ENCODE measurements at places on chromosomes 12 and 14.
A peak's percentile ranks its signal among the peaks of the same experiment; 100 is the strongest.

DNA sequence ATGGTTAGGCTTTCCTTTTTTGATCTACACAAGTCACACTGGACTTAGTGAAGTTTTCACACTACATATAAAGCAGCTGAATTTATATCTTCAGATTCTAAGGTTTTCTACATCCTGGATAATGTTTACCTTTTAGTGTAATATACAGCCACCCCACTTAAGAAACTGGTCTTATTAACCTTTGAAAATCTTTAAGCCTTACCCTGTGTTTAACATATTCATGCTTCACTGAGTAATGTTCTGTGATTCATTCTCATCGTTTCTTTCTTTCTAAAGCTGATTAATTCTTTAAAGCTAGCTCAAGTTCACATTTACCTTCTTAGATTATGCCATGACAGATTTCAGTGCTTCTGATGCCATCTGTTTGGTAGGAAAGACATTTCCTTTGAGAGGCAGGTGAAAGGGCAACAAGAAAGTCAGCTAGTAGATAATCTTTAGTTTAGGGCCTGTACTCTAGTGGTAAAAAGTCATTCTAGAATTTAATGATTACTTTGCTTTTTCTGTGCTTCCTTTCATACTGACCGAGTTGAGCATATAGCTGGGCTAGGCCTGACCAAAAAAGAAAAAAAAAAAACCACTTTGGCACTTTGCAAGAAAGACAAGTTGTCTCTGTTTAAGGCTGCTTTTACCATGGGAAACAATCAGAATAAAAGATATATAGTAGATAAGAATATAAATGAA lies 690.9 kb upstream of the FBXO33 start:
- DNase-seq, result peak; percentile 65

DNA sequence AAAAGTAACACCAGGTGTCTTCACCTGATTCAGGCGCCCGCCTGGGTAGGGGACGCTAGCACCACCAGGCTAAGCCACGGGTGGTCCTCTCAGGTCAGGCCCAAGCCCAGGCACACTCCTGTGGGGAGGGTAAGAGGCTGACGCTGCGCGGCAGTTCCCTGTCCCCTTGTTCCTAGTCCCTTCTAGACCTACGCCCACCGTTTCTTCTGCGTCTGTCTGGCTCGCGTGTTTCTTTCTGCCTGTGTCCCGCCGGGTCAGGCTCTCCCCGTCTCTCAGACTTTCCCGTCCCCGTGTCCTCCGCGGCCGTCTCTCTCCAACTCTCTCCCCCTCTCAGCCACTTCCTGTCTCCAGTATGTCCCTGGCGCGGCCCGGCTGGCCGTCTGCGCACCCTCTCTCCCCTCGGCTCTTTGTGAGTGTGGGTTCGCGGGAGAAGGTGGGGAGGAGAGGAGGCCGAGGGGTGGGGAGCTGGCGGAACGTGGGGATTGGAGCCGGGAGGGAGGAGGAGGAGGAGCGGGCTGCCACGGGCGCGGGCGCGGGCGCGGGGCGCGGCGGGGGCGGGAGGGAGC lies 3.1 kb upstream of the TNS2 start:
- peak; percentile 92 for DNase-seq

DNA sequence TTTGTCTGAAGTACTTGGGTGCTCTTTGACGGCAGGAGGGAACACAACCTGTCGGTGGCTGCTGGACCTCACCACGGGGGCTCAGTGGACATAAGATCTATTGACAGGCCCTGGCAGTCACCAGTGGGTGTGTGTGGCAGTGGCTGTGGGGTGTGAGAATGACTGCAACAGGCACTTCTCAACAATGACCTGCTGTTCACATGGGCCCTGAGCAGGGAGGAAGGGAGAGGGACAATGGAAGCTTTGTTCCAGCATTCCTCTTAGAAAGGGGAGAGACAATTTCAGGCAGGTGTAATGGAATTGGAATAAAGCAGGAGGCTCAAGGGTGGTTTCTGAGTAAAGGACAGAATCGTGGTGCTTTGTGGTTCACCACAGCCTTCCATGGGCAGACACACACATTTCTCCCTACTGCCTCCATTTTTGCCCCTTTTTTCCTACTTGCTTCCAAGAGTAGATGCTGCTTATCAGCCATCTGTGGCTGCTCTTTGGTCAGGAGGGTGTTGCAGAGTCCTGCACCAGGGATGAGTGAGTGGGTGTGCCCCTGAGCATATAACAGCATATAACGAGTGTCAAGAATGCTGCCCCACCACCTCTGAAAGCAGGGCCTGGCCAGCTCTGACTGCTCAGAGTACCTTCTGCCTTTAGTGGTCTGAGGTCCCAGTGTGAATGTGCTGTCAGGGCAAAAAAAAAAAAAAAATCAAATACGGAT lies 267.7 kb downstream of the RASSF9 start:
- peak; percentile 4 for DNase-seq

DNA sequence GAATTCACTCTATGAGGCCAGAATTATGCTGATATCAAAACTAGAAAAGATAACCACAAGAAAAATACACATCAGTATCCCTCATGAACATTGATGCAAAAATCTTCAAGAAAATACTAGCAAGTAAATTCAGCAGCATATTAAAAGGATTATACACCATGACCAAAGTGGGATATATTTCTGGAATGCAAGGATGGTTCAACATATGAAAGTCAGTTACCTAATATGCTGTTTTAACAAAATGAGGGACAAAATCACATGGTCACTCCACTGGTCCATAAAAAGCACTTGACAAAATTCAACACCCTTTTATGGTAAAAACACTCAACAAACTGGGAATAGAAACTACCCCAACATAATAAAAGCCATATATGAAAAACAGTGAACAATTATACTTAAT lies 40.3 kb downstream of the TECPR2 start:
- DNase-seq, result no peak

GRCh38 chr12:62192903-62193250 lies 67.3 kb upstream of the USP15 start:
- no peak for DNase-seq

- DNase-seq, result peak; percentile 25
Measured at GRCh38 chr12:16581416-16581815, 24.5 kb downstream of the LMO3 start.

DNA sequence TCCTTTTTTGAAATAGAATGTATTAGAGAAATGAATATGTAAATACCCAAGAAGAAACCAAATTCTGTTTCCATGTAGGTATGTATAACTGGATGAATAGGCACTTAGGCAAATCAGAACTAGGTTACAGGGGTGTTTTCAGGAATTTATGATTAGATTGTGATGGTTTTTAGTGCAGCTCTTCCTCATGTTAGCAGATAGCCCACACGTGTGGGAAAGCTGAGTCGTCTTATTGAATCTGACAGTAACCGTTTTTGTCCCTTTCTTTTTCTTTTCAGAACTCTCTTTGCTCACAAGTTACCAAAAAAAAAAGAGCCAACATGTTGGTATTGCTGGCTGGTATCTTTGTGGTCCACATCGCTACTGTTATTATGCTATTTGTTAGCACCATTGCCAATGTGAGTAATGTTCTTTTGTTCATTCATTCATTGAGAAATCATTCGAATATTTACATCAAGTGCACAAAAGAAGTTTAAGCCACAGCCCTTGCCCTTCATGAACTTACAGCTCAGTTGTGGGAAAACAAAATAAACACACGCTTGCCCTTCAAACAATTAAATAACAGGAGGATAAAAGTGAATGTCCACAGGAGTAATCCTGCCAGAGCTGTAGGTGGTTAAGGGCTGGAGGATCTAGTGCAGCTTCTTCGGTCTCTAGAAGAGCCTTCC lies 14.8 kb downstream of the EMP1 start:
- peak; percentile 82 for DNase-seq

DNA sequence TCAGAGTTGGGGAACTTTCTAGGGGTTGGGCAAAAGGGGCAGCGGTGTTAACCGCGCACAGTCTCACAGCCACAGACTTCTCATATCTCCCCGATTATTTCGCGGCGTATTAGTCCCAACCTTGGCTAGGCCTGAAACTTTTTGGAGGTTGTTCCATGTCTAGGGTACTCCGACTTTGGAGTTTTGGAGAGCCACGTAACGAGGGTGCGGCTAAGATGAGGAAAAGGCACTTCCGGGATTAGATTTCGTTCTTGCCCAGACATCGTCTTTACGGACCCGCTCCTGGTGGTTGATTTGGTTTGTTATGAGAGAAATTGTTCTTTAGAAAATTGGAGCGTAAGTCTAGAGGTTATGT lies 513 bp downstream of the CCNK start:
- peak; percentile 38 for DNase-seq

DNA sequence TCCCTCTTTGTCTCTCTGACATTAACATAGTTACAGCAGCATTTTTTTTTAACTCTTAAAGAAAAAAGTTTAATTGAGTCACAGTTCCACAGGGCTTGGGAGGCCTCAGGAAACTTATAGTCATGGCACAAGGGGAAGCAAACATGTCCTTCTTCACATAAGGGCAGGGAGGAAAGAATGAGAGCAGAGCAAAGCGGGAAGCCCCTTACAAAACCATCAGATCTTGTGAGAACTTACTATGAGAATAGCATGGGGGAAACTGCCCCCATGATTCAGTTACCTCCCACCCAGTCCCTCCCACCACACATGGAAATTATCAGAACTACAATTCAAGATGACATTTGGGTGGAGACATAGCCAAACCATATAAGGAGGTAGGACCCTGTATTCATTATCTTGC lies 96.2 kb downstream of the PLBD1 start:
- DNase-seq, result no peak

- DNase-seq, result peak; percentile 57
Measured at GRCh38 chr12:119804011-119804641, 73.0 kb downstream of the CIT start.

GRCh38 chr14:96053600-96054381 lies 14.6 kb downstream of the C14orf132 start:
- peak; percentile 97 for DNase-seq

DNA sequence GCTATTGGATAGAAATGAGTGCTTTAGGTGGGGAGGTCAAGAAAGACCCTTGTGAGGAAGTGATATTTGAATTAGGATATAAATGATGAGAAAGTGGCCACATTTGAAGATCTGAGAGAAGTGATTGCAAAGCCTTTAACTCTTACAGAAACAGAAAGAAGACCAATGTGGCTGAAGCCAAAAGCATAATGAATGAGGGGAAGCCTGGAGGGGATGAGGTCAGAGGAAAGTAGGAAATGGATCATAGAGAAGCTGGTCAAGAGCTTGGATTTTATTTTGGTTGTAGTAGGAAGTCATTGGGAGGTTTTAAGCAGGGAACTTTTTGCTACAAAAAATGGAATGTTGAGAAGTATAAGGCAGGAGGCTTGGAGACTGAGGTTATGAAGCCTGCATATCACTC lies 3.5 kb upstream of the GYS2 start:
- DNase-seq, result no peak

DNA sequence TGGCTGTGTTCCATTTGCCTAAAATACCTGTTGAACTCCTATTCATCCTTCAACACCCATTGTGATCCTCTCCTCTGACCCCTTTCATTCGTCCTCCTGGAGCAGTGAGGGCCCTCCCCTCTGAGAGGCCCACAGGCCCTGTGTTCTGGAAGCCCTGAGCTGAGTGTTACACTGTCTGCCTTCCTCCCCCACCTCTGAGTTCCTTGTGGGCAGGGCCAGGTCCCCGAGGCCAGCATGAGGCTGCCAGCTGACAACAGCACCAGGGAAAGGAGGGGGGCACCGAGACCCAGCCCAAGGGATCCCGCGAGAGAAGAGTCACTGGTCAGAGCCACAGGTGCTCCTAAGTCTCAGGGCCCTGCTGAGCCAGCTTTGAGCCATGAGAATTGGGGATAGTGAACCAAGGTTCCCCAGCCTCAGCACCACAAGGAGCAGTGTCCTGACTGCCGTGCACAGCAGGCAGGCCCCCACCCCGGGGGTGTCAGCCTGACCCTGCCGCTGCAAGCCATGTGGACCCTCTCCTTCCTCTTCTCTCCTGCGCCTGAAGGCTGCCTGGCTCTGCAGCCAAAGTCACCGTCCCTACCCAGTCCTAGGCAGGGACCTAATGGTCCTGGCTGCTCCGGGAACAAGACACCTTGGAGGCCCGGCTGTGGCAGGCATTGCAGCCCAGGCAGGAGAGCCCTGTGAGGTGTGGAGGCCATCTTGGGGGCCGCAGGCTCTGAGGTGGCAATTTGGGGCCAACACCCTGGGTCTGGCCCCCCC lies 52.5 kb downstream of the BEGAIN start:
- no peak for DNase-seq

GRCh38 chr12:92593734-92594402 lies 108.9 kb upstream of the PLEKHG7 start:
- peak; percentile 95 for DNase-seq

Data from fibroblast of lung (primary cell).